ENCODE measurements at places on chromosomes 6 and 20.

DNA sequence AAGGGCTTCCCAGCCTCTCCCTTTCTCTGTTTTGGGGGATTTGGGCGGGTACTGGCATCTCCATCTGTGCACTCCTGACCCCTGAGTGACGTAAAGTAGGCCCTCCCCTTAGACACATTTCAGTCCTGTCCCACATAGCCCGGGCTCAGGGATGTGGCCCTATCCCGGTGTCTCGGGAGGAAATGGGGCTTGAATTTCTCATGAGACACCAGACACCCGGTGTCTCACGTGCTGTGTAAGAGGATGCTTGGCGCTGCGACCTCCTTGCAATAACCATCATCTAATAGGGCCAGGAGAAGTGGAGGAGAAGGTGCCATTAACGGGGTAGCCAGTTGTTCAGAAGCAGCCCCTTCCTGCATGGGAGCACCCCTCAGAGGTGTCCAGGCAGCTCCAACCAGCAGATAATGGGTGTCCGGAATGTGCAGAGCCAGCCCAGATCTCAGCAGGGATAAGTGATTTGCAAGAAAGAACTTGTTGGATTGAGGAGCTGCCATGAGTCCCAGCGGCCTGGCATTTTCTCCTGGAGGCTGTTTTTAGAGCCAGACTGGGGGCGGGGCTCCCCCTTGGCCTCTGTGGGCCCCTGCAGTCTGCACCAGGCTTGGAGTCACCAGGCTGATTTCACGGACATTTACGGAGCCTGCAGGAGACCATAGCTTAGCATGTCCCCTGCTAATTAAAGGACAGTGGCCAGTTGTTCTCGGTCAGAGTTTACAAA, 372.0 kb downstream of the PREX1 start:
- DNase-seq: no peak

DNA sequence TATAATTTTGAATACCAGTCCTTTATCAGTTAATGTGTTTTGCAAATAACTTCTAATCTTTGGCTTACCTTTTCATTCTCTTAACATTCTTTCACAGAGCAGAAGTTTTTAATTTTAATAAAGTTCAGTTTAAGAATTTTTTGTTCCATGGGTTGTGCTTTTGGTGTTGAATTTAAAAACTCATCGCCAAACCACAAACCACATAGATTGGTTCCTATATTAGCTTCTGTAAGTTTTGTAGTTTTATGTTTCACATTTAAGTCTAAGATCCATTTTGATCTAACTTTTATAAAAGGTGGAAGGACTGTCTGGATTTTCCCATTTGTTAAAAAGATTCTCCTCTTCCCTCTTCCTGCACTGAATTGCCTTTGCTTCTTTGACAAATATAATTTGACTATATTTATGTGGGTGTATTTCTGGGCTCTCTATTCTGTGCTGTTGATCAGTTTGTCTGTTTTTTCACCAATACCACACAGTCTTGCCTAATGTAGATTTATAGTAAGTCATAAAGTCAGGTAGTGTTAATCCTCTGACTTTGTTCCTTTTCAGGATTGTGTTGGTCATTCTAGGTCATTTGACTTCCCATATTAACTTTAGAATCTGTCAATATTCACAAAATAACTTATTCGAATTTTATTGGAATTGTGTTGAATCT, 17.5 kb upstream of the SDCBP2 start:
- no peak for DNase-seq

GRCh38 chr6:10589429-10589727, 68.2 kb downstream of the GCNT2 start:
- no peak for DNase-seq

- no peak for DNase-seq
Observed at GRCh38 chr20:31484001-31484400, 8.9 kb downstream of the REM1 start.

- no peak for DNase-seq
Observed at GRCh38 chr6:139708337-139709199, 334.1 kb upstream of the CITED2 start.

GRCh38 chr6:141808662-141809061, 324.1 kb upstream of the GJE1 start:
- no peak for DNase-seq

DNA sequence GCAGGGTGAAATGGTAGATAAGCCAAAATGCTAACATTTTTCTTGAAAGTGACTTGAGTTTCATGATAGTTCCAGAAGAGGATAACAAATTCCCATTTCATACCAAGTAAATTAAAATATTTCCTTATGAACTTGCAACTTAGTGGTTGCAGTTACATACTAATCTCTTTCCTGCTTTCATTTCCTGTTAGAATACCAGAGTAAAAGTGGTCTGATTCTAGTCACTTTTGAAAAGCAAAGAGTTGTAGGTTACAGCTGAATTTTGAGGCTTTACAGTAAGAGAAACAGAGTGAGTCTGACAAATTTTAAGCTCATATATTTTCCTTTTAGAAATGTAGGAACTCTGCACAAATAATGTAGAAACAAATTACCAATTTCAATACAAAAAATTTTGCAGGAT, 117.4 kb downstream of the ZFAND3 start:
- DNase-seq: no peak

- no peak for DNase-seq
Observed at GRCh38 chr6:4327841-4328240, 192.5 kb upstream of the ECI2 start.

DNA sequence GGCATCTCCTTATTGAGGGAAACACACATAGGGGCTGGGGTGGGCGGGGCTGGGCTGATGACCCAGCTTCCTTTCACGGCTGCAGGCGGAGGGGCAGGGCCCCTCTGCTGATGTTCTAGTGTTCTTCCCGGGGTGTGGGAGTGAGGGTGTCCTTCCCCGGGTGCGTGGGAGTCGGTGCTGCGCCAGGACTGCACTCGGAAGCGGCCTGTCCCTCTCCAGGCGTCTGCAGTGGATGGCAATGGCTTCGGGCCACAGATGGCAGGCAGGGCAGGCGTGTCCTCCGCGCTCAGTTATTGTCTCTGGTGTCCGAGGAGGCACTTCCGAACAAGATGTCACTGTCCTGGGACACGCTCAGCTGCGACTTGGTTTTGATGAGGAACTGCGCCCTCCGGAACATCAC, 19.2 kb downstream of the KCNG1 start:
- no peak for DNase-seq

GRCh38 chr6:134373282-134373922, 55.5 kb upstream of the SGK1 start:
- no peak for DNase-seq

DNA sequence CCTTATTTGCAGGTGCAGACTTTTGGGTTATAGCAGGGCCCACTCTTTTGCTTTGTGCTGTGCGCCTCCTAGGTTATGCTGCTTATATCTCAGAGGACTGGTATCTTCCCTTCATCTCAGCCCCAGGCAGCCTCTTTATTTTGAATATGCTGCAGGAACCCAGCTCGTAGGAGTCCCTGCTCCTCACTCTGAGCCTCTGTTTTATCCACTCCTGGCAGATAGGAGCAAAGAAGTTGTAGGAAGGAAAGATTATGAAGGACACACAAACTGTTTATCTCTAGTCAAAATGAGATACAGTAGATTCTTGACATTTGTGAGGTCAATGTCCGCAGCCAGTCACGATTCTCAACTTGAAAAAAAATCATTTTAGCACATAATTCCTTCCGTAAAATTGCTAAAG, 15.6 kb downstream of the L3MBTL3 start:
- DNase-seq: no peak

DNA sequence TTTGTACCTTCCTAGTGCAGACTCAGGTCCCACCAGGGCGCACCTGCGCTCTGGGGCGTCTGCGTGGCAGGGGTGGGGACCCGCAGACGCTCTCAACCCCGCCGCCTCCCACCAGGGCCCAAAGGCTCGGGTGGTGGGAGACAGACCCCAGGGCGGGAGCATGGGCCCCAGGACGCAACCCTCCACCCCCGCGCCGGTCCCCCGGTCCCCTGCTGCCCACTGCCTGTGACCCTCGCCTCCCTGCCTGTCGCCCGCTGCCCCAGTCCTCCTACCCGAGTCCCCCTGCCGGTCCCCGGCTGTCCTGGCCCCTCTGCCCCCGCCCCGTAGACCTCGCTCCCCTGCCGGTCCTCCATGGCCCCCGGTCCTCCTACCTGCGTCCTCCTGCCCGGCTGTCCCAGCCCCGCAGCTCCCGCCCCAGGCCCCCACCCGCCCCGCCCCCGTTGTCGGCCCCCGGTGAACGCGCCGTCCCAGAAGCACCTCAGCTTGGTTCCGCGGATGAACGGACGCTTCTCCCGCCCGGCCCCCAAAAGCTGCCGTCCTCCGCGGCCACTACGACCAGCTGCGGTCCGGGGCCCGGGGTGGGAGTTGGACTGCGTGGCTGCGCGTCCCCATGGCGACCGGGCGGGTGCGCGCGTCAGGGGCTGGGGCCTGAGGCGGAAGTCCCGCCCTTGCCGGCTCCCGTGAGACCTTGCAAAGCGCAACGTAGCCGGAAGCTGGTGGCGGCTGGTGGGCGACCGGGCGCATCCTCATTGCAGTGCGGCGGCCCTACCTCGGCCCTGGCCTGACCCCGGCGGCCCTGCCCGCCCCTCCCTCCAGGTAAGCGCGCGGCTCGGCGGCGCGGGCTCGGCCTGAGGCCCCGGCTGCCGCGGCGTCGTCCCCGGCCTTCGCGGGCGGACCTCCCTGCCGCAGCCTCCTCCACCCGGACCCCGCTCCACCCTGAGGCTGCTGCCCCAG, at the start of gene ARFGAP1:
Gene ARFGAP1, plus strand, starts transcription at position 709 of the 954 bp plus-strand sequence. CDS start 2,768 bp downstream, outside the sequence.
- DNase-seq: peak; percentile 81

- DNase-seq: no peak
Observed at GRCh38 chr6:105711216-105711615, 308.3 kb upstream of the PREP start.

DNA sequence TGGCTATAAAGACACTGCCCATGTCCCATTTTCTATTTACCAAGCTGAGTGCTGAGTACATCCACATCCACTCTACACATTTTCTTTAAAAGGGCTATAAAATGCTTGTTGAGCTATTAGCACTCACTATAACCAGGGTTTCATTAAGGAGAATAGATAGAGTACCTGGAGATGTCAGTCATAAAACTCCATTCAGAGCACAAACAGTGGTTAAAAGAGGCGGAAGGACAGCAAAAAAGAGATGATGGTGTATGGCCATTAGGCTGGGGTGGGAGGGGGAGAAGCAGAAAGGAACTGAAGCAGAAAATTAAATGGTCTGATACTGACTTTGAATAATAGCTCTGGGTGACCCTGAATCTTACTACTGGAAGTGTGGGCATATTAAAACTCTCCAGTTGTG, 609.9 kb upstream of the MAP3K7 start:
- no peak for DNase-seq

- DNase-seq: no peak
Observed at GRCh38 chr6:36639171-36639808, 39.2 kb upstream of the CDKN1A start.

- DNase-seq: no peak
Observed at GRCh38 chr20:59258221-59258621, 42.2 kb upstream of the EDN3 start.

DNA sequence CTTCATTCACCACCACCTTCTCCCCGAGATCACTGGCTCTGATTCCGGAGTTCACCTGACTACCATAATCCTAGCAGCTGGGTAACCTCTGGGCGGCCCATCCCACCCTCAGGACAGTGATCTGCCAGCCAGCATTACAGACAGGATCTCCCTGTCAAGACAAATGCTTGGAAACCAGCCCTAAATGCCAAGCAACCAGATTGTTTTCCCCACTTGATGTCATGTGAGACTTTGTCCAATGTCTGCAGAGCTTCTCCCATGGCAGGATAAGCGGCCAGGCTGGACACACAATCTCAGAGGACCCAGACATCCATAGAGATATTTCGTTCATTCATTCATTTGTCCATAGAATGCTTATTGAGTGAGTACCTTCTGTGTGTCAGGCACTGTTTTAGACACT, 32.5 kb downstream of the PDYN start:
- no peak for DNase-seq

GRCh38 chr6:21922086-21922485, 328.5 kb downstream of the SOX4 start:
- no peak for DNase-seq

DNA sequence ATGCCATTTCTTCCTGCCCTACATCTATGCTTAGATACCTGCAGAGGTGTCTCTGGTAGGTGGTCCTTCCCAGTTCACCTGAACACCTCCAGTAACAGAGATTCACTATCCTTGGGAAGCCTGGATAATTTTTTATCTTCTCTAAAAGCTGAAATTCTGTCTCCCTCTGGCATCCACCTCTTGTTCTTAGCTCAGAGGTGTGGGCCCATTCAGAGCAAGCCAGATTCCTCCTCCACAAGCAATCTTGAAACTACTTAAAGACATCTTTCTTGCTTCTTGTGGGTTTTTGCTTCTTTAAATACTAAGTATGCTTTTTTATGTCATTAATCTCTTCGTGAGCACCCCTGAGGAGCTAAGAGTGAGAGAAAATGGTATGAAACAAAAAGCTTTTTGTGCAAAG, 10.4 kb upstream of the SNRPB2 start:
- no peak for DNase-seq

- no peak for DNase-seq
Observed at GRCh38 chr6:152426276-152426675, 210.9 kb downstream of the SYNE1 start.

- DNase-seq: no peak
Observed at GRCh38 chr6:38345586-38345985, 294.1 kb downstream of the BTBD9 start.

GRCh38 chr20:21228511-21228910, 74.6 kb upstream of the XRN2 start:
- DNase-seq: no peak

- DNase-seq: no peak
Observed at GRCh38 chr6:117309611-117310010, 44.3 kb downstream of the VGLL2 start.

- DNase-seq: no peak
Observed at GRCh38 chr20:21125072-21125848, 622 bp upstream of the KIZ start.

DNA sequence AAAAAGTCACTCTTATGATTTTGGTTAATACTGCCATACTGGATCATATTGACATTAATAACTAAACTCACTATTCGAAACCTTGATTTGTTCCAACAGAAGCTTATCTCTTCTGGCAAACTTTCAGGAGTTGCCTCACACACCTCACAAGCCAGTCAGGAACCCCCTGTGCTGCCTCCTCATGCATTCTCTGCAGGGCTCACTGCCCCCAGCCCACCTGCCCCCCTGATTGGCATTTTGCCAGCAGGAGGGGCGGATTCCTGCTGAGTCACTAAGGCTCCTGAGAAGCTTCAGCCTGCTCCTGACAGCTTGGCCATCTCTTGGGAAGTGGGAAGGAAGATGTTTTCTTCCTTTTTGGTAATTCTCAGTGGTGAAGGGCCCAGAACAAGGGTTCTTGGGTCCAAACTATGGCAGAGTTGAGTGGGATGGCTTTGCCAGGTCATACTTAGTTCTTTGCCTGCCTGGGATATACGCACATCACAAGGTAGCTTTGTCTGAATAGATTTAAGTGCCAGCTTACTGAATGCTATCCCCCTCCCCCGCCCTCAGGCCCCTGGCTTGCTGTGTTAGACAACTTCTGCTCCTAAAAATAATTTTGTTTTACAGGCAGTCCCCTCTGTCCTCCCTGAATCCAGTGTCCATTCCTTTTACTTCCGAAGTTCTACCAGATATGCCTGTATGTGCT, 31.4 kb downstream of the SLC35F1 start:
- no peak for DNase-seq

DNA sequence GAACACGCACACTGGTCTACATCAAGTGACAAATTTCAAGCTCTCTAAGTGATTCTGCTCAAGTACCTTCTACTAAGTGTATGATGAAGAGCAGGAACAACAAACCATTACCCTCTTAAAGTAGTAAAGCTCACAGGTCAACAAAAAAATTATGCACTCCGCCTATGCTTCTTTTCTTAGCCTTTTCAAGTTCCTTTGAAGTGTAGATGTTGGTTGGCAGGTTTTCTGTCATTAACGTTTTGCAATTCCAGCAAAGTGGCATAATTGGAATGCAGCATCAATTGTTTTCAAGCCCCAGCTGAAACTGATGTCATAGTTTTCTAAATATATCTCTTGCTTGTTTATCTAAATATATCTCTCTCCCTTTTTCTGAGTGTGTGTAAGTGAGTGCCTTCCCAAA, 396.9 kb upstream of the EYS start:
- DNase-seq: no peak
